ENCODE measurements at places on chromosomes 6 and 20.

GRCh38 chr6:7747016-7747415, 21.1 kb downstream of the BMP6 start:
- DNase-seq = no peak

DNA sequence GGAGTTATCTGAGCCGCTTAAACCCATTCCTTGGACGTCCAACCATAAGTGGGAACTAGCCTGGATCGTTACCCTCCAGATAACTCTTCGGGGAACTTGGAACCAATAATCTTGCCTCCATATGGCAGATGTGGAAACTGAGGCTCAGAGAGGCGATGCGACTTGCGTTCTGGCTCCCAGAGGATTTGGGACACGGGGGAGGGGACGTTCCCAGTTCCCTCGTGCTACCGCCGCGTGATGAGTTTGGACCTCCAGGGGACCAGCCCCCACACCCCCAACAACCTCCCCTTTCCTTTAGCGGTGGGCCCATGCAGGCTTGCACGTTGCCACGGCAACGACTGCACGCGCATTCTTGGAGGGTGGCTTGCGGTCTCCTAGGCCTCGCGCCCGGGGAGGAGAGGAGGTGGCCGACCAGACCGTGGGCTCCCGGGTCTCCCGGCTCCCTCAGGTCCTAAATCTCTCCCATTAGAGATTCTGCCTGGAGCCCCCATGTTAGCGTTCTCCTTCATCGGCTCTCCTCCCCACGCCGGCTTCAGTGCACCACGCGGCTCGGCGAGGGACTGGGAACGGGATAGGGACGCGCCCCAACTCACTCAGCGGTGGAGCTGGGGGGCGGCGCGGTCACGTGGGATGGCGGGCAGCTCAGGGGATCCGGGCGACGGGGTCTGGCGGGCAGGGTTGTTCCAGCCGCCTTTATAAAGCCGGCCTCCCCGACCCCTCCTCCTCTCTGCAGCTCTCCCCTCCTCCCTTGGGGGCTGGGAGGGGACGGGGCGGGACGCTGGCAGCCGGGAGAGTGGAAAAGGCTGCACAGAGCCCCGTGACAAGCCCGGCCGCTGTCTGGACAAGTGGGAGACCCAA, at the start of gene PLTP:
Gene PLTP, minus strand, starts transcription at position 670 of the 858 bp plus-strand sequence. CDS start 703 bp downstream, outside the sequence.
- no peak for DNase-seq

GRCh38 chr6:12233693-12234571, 56.2 kb upstream of the EDN1 start:
- no peak for DNase-seq

DNA sequence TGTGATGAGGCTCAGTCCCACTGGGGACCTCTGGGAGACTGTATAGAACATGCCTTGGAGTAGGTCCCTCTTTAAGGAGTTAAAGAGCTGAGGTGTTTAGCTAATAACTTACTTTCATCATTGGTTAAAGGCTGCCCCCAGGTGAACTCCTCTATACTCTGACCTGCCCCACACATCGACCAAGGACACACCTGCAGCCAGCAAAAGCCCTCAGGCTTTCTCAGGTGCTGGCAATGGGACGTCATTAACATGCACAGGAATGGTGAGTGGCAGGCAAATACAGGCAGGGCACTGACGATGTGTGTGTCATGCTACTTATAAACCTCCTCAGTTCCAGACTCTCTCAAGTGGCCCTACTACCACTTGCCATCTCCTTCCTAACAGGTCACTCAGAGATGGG, 366.4 kb downstream of the KIF16B start:
- no peak for DNase-seq

- DNase-seq = no peak
Measured at GRCh38 chr6:168026925-168027324, 29.5 kb downstream of the KIF25 start.

GRCh38 chr6:34229877-34230276, 6.8 kb upstream of the HMGA1 start:
- no peak for DNase-seq

DNA sequence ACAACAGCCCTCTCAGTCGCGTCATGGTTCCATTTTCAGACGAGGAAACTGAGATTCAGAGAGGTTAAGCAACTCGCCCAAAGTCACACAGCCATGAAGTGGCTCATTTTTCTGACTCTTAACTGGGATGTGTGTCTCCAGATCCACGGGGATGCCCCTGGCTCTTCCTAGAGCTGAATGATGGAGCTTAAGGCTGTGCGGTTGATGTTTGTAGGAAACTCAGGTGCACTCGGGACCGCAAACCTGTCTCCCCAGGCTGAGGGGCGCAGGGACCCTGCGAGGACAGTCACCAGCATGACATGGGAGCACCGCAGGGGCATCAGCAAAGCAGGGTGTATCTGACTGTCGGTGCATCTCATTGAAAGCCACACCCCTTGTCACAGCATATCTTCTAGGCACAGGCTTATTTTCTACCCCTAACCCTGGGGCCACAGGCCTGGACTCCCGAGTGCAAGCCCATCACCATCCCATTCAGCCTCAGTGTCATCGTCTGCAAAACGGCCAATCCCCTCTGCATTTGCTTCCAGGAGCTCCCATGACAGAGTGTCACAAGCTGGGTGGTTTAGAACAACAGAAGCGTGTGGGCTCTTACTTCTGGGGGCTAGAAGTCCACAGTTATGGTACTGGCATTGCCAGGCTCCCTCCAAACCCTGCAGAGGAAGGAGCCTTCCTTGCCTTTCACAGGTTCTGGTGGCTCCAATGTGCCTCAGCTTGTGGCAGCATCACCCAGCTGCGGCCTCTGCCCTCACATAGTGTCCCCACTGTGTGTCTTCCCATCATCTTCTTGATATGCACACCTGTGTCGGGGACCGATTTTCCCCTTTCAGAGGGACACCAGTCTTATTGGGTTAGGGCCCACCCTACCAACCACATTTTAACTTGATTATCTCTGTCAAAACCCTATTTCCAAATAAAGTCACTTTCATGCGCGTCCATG, 9.9 kb upstream of the ARHGAP40 start:
- no peak for DNase-seq

DNA sequence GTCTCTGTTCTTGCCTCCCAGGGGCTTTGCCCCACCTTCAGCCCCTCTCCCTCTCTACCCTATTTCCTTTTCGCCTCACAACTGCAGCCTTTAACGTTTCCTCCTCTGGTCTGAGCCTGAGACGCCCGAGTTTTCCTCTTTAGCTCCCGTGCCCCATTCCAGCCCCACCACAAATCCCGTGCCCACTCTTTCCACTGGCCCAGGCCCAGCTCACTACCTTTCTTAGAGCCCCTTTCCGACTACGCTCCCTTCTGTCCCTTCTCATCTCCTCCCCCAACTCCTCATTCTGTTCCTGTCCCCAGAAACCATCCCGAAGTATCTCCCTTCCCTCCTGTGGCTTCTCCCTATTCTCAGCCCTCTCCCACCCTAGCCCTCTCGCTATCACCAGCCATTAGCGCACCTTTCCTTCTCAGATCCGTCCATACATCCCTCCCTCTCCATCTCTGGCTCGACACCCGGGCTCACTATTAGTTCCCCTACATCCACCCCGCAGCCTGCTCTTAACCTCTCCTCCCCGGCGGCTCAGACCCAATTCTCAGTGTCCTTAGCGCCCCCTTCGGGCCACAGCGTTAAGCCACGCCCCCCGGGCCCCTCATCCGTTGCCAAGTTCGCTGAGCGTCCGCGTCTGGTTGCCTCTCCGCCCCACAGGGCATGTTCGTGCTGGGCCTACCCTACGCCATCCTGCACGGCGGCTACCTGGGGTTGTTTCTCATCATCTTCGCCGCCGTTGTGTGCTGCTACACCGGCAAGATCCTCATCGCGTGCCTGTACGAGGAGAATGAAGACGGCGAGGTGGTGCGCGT, 2.7 kb downstream of the SLC32A1 start:
- DNase-seq = no peak

DNA sequence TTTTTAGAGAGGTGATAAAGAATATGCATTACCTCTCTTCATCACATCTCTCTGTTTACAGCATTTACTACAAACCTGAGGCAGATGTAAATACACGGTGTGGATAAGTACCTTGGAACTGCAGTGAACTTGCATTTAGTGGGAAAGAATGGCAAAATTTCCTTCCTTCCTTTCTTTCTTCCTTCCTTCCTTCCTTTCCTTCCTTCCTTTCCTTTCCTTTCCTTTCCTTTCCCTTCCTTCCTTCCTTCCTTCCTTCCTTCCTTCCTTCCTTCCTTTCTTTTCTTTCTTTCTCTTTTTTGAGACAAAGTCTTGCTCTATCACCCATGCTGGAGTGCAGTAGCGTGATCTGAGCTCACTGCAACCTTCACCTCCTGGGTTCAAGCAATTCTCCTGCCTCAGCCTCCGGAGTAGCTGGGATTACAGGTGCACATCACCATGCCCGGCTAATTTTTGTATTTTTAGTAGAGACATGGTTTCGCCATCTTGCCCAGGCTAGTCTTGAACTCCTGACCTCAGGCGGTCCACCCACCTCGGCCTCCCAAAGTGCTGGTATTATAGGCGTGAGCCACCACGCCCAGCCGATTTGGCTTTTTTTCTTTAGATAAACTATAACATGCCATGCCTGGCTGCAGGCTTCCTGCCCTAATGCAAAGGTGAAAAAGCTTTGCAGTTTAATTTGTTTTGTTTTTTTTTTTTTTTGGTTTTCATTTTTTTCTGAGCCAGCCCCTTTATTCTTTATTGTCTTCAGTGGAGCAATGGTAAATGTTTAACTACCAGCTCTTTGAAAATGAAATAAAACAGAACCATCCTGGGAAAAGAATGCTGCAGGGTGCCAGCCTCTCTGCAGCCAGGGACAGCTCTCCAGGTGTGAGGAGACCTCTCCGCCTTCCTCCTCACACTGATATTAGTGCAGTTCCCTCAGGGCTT, 64.2 kb upstream of the NEDD9 start:
- no peak for DNase-seq

- DNase-seq = no peak
Measured at GRCh38 chr20:61762167-61762710, 303.4 kb downstream of the TAF4 start.

DNA sequence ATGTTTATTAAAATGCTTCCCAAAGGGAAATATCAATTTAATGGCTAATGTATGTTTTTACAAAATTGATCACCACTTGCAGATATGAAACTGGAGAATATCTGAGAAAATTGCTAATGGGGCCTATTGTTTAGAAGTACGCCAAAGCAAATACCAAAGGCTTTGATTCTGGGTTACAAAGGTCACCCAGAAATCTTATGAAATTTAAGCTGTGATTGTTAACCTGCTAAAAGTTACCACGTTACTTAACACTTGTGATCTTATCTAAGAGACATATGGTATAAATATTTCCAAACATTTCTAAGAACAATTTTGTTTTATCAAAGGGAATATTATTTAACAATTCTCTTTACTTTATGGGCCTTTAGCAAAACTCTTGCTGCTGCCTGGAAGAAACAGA, 383.3 kb downstream of the TFAP2A start:
- no peak for DNase-seq

DNA sequence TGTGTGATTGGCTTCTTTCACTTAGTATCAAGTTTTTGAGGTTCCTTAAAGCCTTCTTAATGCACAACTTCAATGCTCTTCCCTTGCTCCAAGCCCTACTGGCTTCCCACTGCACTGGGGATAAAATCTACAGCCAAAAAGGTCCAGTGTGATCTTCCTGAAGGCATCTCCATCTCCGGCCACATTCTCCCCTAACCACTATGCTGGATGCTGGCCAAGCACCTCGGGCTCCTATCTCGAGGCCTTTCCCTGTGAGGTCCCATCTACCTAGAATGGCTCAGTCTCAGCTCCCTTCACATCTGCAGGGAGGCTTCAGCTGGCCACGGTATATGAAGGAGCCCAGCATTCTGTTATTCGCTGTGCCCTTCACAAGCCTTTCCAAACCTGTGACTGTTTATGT, 48.1 kb downstream of the CNKSR3 start:
- no peak for DNase-seq

- DNase-seq = no peak
Measured at GRCh38 chr6:3755637-3756545, 4.4 kb upstream of the PXDC1 start.

DNA sequence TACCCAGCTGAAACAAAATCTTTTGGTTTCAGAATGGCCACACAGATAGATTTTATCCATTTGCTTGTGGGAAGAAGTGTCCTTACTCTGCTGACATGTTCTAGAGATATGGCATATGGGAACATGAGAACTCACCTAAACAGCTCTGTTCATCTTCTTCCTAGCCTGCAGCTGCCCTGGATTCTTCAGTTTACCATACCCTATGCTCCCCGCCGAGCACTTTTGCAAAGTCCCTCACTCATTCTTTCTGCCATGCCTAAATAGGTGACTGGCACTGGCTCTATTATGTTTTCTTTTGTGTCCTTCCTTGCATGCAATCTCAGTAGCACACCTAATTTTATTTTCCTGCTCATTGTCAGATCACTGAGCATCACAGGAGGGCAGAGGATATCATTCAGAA, 293.7 kb upstream of the RSPO3 start:
- DNase-seq = no peak

DNA sequence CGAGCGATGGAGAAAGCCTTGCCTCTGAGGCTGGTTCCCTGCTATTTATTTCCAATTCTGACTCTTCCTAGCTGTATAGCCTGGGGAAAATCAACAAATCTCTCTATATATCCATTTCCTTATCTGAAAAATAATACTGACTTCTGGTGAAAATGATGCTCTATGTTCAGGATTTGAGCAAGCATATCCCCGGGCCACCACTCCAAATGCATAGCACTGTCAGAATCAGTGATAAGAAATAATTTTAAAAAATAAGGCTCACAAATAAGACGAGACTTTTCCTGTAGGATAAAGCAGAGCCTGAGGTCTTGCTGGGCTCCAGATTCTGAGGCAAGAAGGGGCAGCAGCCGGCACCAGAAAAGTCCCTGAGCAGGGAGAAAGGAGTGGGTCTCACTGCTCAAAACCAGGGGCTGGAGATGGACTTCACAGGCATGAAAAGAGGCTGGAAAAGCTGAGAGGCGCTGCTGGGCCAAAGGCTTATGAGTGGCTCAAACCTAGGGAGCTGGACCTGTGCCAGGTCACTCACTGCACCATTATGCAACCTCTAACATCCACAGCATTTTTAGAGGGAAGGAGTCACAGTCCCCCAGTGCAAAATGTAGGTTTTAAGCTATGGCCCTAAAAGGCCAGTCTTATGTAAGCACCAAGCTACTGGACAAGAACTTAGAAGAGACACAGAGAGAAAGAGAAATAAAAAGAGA, 48.1 kb upstream of the SLC17A4 start:
- DNase-seq = no peak

- DNase-seq = no peak
Measured at GRCh38 chr20:8424010-8424409, 291.9 kb downstream of the PLCB1 start.

GRCh38 chr6:158756977-158757752, 62.0 kb downstream of the EZR start:
- DNase-seq = no peak

Measured in stimulated activated CD8-positive, alpha-beta memory T cell treated with anti-CD3 and anti-CD28 coated beads, Interleukin-4, amount 100 ng/mL, for 1 hour (primary cell).